ENCODE measurements at places on chromosomes 1 and 21. TPM values are rescaled to one million over a fixed set of nuclear protein-coding genes. Genes with fewer than 3 reads are reported as not detected.

- DNase-seq = peak; percentile 26
Measured at GRCh38 chr1:70486676-70487458, 75.8 kb downstream of the CTH start.

DNA sequence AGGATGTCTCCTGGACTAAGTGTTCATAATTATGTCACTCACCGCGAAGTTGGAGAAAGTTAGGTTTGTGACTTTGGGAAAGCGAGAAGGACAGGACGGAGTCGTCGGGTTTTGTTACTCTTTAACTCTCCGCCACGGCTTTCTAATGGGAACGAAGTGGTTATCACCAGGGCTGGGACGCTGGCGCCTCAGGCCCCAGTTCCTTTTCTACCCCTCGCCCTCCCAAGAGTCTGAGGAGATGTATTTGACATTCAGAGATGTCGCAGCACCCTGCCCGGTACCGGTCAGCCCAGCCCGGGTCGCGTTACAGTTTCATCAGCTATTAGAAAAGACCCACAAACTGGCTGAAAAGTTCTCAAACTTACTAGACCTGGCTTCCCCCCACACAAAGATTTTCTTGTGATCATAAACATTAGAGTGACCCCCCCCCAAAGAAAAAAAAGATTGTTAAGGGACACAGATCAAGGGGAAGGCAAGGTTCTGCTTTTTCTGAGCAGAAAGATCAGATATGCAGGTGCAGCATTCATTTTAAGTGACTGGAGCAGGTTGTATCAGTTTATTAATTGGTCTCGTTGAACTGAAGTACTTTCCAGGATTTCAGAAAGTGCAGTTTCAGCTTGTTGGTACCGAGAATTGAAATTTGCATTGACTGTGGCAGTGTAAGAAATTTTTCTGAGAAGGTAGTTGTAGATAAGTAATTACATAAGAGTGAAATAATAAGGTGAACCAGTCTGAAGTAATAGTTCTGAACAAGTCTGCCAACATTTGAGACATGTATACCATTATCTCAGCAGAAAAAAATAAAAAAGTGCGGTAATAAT, 859 bp upstream of the ZBTB18 start:
- no peak for DNase-seq

GRCh38 chr1:78839704-78840277, 166.7 kb downstream of the ADGRL4 start:
- DNase-seq = no peak

DNA sequence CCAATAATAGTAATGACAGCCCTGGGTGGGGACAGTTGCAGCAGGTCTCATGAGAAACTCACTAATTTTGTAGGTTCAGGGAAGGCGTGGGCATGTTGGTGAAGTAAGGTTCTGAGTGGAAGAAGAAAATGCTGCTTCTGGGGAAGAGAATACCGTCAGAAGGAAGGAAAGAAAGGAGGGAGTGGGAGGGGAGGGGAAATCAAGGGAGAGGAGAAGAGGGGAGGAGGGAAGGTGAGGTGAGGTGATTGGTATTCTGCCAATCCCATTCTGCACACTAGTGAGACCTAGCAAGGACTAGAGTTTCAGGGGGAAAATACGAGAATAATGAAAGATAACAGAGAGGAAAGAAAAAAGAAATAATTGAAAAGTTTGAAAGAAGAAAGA, 32.4 kb upstream of the MGST3 start:
- no peak for DNase-seq

DNA sequence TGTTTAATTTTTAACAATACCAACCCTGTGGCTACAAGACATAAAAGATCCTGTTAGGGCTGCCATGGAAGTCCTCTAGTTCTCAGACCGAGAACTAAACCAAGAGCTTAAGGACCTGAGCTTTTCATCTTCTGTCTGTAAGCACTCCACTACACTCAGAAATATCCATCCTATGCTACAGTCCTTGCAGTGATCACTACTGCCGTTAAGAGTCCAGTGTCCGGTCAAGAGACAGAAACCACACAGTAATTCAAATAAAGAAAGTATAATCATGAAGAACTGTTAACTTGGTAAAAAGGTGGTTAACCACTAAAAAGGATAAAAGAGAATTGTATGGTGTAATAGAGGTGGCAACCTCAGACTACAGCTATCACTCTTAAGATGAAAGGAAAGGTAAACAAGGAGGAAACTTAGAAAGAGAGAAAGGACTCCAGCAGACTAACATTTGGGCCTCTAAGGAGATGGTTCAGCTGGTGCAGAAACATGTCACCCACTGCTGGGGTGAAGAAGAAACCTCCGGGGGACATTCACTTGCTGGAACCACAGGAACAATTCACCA, 22.1 kb upstream of the PRDX6 start:
- DNase-seq = no peak

GNB1 gene
- 84.8 TPM for polyA plus RNA-seq

- peak; percentile 54 for DNase-seq
Measured at GRCh38 chr1:1547011-1547410, 6.6 kb upstream of the TMEM240 start.

GRCh38 chr1:21517161-21517589, 8.0 kb downstream of the ALPL start:
- no peak for DNase-seq

DNA sequence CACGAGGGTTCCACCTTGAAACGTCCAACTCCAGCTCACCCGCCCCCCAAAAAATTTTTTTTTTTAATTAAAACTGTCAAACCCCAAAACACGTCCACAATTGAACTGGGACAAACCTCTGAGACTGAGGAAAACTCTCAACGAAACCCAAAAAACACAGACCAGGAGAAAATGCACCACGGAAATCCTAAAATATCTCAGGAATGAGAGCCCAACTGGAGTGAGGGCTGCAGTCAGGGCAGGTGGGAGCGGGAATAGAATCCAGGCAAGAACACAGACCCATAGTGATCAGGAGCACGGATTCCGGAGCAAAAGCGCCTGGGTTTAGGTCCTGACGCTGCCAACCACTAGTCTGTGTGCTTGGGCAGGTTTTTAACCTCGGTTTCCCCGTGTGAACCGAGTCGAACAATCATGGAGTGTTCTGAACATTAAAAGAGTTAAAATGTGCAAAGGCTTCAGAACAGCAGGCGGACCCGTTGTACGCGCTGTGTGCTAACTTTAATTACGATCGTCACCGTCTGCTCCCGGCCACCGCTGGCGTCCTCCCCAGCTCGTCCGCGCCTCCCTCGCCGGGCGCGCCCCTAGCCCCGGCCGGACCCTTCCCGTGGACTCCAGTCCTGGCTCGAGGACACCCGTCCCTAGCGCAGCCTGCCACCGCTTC, 624 bp downstream of the ARHGAP29 start:
- no peak for DNase-seq

- DNase-seq = no peak
Measured at GRCh38 chr1:183304440-183305107, 113.6 kb downstream of the NMNAT2 start.

DNA sequence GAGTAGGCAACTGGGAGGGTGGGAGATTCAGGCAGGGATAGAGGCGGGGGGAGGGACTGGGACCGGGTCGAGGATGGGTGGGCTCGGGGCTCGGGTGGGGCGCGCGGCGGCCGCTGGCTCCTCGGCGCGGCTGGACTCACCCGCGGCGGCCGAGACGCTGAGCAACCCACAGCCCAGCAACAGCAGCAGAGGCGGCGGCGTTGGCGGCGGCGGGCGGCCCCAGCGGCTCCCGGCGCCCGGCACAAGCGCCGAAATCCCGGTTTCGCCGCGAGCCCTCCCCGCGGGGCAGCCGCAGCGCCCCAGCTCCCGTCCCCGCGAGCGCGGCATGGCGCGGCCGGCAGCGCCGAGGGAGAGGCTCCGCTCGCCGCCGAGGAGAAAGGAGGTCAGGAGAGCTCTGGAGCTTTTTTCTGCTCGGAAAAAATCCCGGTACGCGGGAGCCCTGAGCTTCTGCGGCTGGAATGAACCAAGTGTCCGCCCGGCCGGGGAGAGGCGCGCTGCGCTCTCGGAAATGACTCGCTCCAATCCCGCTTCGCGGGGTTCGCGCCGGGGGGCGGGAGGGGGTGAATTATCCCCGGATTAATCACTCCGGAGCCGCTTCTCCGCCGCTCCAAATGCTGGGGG, at the start of gene CSMD2:
Gene CSMD2, minus strand, starts transcription at position 460 of the 621 bp plus-strand sequence. Its CDS starts 133 bp downstream, at position 327.
- DNase-seq = peak; percentile 74

TFF1 gene
- not detected for polyA plus RNA-seq

KLF17 gene
- polyA plus RNA-seq = 0.37 TPM

DNA sequence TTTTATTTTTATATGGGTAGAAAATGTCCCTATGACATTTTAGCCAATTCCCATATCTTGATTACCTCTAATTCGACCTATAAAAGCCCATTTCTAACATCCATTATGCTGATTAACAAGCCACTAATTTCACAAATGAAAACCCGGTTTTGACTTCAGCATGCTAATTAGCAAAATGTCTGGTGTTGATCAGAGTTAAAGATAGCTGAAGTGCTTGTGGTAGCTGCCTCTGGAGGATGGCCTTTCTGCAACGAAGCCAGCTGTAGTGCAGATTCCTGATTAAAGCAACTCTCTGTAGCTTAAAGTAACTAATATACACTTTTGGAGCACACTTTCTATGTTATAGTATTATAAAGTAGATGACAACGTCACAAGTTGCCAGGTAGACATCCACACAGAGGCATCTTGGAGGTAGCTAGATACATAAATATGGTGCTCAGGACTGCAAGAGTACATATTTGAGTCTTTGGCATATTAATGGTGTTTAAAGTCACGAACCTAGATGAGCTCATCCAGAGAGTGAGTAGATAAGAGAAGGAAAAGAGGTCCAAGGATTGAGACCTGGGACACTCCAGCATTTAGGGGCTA, 239.5 kb downstream of the BRINP2 start:
- DNase-seq = no peak

DNA sequence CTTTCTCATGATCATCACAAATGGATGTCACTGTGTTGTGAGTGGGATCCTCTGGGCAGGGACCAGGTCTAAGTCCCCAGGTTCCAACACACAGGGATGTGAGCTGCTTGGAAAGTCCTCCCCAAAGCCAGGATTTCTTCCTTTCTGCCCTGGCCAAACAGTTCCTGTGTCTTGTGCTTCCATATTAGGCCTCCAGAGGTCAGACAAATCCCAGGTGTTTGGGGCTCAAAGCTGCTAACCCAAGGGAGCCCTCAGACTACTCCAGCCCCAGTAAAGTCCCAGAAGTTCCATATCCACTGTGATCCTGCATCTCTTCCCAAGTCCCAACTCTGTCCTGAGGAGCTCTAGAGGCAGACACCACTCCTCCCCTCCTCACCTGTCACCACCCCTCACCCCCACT, 27.7 kb upstream of the MAGOH start:
- no peak for DNase-seq

- DNase-seq = no peak
Measured at GRCh38 chr21:44822484-44823178, 4.8 kb upstream of the SUMO3 start.

FALEC gene
- not detected for polyA plus RNA-seq

GRCh38 chr21:31030367-31031106, 7.7 kb downstream of the KRTAP19-8 start:
- DNase-seq = no peak

DNA sequence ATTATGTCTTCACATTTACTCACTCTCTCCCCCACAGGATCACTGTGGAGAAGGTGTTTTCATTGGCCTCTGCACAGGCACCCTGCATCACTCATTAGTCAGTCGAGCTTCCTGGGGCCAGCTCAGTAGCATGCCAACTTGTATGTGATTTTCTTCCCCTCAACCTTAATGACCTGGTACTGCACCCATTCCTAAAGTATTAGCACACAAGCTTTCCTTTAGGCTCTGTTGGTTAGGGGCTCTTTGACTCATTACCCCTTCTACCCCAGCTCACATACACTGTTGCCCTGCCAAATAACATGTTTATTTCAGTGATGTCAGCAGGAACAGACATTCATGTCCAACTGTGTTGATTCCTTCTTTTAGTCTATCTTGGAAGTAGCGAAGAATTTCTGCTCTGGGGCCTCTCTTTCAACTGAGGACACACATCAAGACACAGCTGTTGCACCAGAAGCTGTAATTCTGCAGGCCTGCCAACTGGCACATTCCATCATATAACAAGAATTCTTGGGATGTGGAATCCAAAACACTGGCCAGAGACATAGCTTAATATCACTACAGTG, 603.5 kb upstream of the ADAMTS5 start:
- DNase-seq = no peak

DNA sequence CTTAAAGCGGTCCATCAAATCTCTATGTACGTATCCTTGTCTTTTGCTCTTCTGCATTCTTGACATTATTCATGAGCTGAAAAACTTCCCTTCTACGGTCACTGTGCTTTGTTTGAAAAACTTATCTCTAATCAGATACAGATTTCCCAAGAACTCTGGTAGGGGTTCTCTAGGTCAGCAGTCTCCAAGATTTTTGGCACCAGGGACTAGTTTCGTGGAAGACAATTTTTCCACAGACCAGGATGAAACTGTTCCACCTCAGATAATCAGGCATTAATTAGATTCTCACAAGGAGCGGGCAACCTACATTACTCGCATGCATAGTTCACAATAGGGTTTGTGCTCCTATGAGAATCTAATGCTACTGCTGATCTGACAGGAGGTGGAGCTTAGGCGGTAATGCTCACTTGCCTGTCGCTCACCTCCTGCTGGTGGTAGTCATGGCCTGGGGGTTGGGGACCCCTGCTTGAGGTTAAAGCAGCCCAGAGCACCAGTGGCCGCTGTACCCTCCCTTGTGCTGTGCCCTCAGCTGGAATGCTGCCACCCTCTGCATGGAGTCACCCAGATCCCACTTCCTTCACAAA, 30.8 kb downstream of the AK2 start:
- DNase-seq = peak; percentile 48

LIX1L gene
- 10.4 TPM for polyA plus RNA-seq

DNA sequence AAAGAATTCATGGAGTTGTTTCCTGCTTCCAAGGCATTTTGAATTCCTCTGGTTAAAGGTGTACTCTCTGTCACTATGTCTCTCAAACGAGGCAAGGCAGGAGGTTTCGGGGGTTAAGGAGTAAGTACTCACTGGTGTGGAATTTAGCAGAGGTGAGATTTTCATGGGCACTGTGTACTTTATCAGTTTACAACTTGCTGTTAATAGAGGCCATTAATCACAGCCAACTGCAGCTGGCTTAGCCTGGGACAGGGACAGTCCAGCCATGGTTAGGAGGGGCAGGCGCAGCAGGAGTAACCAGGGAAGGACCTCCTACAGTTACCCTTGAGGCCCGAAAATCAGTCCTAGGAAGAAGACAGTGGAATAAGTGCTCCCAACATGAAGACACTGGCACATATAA, 18.1 kb upstream of the TMEM9 start:
- no peak for DNase-seq

TDRD10 gene
- polyA plus RNA-seq = 22.8 TPM

DNA sequence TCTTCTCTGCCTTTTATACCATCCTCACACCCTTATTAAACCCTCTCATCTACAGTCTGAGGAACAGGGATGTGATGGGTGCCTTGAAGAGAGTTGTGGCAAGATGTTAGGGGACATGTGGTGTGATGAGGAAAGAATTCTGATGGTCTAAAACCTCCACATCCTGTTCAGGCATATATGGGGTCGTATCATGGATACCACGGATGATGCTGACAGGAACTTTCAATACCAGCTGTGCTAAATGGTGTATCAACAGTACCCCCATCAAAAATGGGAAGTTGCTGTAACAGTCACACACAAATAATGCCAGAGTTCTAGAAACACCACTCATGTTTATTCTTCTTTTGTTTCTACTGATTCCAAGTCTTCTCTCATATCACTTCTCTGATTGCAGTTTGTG, 12.9 kb downstream of the OR2T6 start:
- no peak for DNase-seq
